ENCODE measurements at places on chromosomes 11 and 22. TPM values are rescaled to one million over a fixed set of nuclear protein-coding genes. Genes with fewer than 3 reads are reported as not detected.

The NECTIN1 gene
- total RNA-seq = 9.4 TPM

The CRYBA4 gene
- total RNA-seq = not detected

The PGA5 gene
- not detected for total RNA-seq

The PRODH gene
- total RNA-seq = not detected

The OR51B4 gene
- total RNA-seq = not detected

The SIPA1 gene
- 45.3 TPM for total RNA-seq

The TRIM3 gene
- total RNA-seq = 30.3 TPM

The MAP6 gene
- 0.13 TPM for total RNA-seq

The PRG2 gene
- total RNA-seq = 0.40 TPM

The OR8D4 gene
- 0.04 TPM for total RNA-seq

The PNPLA3 gene
- total RNA-seq = 2.8 TPM

The IL17REL gene
- total RNA-seq = 0.04 TPM

The GAL3ST1 gene
- total RNA-seq = not detected

The CHRM1 gene
- not detected for total RNA-seq

The FUT4 gene
- total RNA-seq = 6.3 TPM

The FGF4 gene
- not detected for total RNA-seq

The OR5D18 gene
- not detected for total RNA-seq

The OR5B21 gene
- total RNA-seq = not detected

The CARNS1 gene
- not detected for total RNA-seq

The EXPH5 gene
- total RNA-seq = 0.07 TPM

The PGA4 gene
- total RNA-seq = not detected

The SYT7 gene
- 0.18 TPM for total RNA-seq

The FOLR2 gene
- not detected for total RNA-seq

The OR2D2 gene
- total RNA-seq = 0.18 TPM

The DUSP8 gene
- 0.40 TPM for total RNA-seq

The TP53I11 gene
- 19.9 TPM for total RNA-seq

The BDNF gene
- total RNA-seq = 3.4 TPM

The ZNF408 gene
- total RNA-seq = 6.2 TPM

The NELL1 gene
- not detected for total RNA-seq

The MYOD1 gene
- not detected for total RNA-seq

The SLC22A25 gene
- not detected for total RNA-seq

The ZNF202 gene
- total RNA-seq = 8.5 TPM

The ANKK1 gene
- total RNA-seq = 0.07 TPM

The DNAJB7 gene
- total RNA-seq = not detected

The EIF3L gene
- 436 TPM for total RNA-seq

The KIRREL3 gene
- not detected for total RNA-seq

The MMP12 gene
- total RNA-seq = not detected

The DPP3 gene
- 89.1 TPM for total RNA-seq

The TREH gene
- total RNA-seq = not detected

The OR52I1 gene
- not detected for total RNA-seq

The OR10A2 gene
- total RNA-seq = not detected

The MPPED2 gene
- not detected for total RNA-seq

The GGT5 gene
- total RNA-seq = 7.0 TPM

The TLCD5 gene
- 6.4 TPM for total RNA-seq

The VPREB1 gene
- not detected for total RNA-seq

The POU2F3 gene
- total RNA-seq = not detected

The LARGE1 gene
- total RNA-seq = 2.8 TPM

The ZNF70 gene
- 2.6 TPM for total RNA-seq

The ZP1 gene
- total RNA-seq = not detected

The SMC1B gene
- total RNA-seq = 0.04 TPM

The RGL4 gene
- not detected for total RNA-seq

All from pulmonary artery endothelial cell (primary cell).